Activated effector memory CD4-positive, alpha-beta T cell treated with anti-CD3 and anti-CD28 coated beads, Interleukin-2, amount 50 U/mL, for 16 hours (primary cell): ENCODE measurements at places on chromosomes 16 and 17.
A peak's percentile ranks its signal among the peaks of the same experiment; 100 is the strongest.

- DNase-seq = peak; percentile 31
Observed at GRCh38 chr16:23398987-23399805, 53.8 kb downstream of the COG7 start.

- no peak for DNase-seq
Observed at GRCh38 chr16:77790912-77791311, 2.5 kb downstream of the VAT1L start.

GRCh38 chr16:56897026-56897799, 32.2 kb downstream of the SLC12A3 start:
- no peak for DNase-seq

- no peak for DNase-seq
Observed at GRCh38 chr17:55722742-55723487, at the start of gene TMEM100. TSS of gene TMEM100 (minus strand) at chr17:55722864. CDS start at chr17:55721070, 1,794 bp downstream.

GRCh38 chr17:46143827-46144236, 49.4 kb downstream of the KANSL1 start:
- no peak for DNase-seq

DNA sequence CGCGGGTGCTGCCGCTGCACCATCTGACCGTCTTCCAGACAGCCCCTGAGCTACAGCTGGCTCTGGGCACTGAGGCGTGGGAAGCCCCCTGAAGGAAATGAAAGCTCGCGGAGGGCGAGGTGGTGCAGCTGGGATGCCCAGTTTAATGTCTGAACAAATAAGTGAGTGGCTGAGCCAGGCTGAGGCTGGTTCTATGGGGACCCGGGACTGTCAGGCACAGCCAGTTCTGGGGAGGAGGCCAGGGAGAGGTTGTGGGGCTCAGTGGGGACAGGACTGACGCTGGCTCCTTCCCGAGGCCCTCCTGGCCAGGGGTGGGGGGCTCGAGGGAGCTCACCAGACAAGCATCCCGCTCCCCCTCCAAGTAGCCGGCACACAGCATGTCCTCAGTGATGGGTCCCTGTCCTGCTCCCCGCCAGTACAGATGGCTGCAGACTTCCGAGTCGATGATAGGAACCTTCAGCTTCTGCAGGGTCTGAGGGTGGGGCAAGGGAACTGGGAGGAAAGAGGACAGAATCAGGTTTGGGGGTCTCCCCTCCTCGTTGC, 4.4 kb downstream of the PRSS22 start:
- no peak for DNase-seq

- DNase-seq = peak; percentile 83
Observed at GRCh38 chr17:35243561-35244340, 879 bp downstream of the SLFN5 start.

- DNase-seq = no peak
Observed at GRCh38 chr17:66372182-66372581, 69.8 kb downstream of the PRKCA start.

GRCh38 chr16:83603723-83604570, 203.8 kb upstream of the HSBP1 start:
- DNase-seq = no peak

GRCh38 chr17:37787055-37787757, 42.3 kb upstream of the HNF1B start:
- no peak for DNase-seq

DNA sequence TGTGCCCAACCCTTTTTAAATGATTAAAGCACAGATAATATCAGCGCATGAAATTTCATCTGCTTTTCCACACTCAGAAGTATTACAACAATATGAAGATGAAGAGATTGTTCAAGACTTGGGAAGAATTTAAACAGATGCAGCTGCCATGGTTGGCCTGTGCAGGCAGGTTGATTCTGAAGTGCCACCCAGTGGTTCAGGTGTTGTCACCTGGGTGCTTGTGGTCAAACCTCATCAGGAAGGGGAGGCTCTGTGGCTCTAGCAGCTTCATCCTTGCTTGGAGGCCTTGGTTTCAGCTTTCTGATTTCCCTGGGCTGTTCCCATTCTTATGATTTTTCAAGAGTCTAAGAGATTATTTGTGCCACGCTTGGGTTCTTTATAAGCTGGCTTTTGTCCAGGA, 22.2 kb upstream of the CLEC18C start:
- DNase-seq = no peak

- no peak for DNase-seq
Observed at GRCh38 chr17:7098802-7099459, 15.7 kb downstream of the ASGR2 start.

GRCh38 chr17:36650096-36650775, 48.9 kb downstream of the MRM1 start:
- DNase-seq = no peak

DNA sequence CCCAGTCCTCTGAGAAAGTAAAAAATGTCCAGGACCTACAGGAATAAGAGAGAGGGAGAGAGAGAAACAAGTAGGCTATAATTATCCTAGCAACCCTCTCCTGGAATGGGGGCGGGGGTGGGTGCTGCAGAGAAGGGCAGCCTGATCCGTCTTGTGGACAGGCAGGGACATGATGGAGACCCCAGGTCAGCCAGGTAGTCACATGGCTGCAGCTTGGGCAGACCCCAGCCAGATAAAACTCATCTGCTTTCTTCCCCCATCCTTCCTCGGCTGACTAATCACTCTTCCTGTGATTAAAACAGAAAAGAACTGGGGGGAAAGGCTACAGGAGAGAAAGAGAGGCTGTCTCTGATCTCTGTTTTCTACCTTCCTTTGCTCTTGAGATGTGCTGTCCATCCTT, 32.6 kb downstream of the COPZ2 start:
- DNase-seq = no peak

GRCh38 chr17:30380643-30381339, 2.1 kb downstream of the CPD start:
- DNase-seq = no peak

- DNase-seq = no peak
Observed at GRCh38 chr16:67598527-67598926, 36.2 kb downstream of the CTCF start.

DNA sequence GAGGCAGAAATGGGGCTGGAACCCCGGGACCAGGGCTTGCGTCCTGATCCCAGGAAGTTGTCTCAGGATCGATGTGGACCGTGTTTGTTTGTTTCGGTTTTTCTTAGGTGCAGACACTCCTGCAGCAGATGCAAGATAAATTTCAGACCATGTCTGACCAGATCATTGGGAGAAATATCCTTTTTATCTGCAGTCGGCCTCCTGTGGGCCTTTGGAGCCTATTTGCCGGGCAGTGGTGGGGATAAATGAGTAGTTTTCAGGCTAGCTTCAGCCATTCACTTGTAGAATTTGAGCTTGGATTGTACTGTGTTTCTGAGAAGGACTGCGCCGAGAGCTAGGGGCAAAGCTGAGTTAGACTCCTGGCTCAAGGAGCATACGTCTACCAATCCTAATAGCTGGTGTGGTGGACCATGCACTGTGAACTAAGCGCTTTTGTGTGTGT, 816 bp downstream of the HSBP1 start:
- no peak for DNase-seq

GRCh38 chr17:68290268-68290954, 516 bp downstream of the SLC16A6 start:
- DNase-seq = peak; percentile 86

- DNase-seq = peak; percentile 19
Observed at GRCh38 chr17:45345554-45346215, 28.9 kb upstream of the MAP3K14 start.

- DNase-seq = peak; percentile 81
Observed at GRCh38 chr17:42221886-42222745, 27.8 kb upstream of the GHDC start.

DNA sequence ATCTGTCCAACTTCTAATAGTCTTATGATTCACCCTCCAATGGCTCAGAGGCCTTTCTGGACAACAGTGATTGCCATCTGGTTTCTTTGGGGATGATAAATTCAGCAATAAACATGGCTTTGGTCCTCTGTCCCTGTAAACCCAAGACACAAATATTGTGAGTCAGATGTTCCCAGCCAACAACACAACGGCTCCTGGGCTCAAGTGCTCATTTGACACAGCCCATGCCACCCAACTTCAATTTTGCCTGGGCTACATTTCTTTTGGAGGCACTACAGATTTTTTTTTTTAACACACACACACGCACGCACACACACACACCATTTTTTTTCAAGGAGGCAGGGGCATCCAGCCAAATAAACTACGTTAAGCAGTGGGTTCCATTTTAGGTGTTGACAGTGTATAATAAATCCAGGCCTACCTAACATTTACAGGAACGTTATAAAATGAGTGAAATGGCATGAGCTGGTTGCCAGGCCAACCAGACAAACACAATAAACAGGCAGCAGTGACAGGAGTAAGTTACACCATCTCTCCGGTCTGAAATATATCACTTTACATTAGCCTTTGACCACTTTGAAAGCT, 939.9 kb upstream of the SOX9 start:
- DNase-seq = no peak

- DNase-seq = no peak
Observed at GRCh38 chr17:6073620-6074019, 3.4 kb downstream of the WSCD1 start.

GRCh38 chr16:67000384-67001351, 12.3 kb downstream of the CES4A start:
- DNase-seq = peak; percentile 86

DNA sequence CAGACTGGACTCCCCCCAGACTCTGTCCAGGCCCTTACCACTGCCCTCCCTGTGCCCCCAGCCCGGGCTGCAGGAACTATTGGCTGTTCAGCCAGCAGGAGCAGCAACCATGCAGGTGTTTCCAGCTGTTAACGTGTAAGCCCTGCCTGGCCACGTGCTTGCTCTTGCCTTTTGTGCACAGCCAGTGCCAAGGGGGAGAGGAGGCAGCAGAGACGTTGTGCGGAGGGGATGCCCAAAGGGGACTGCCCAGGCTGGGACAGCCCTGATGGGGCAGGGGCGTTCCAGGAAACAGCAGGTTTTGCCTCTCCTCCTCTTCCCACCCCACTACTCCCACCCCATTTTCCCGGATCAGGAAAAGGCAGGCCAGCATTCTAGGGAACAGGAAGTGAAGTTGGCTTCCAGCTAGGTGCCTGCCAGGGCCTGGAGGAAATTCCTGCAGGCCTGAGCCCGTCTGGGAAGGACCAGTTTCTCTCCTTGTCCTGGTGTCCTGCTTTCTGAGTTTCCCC, 16.7 kb upstream of the LASP1NB start:
- no peak for DNase-seq

GRCh38 chr16:58009856-58010416, 8.7 kb downstream of the USB1 start:
- DNase-seq = no peak

DNA sequence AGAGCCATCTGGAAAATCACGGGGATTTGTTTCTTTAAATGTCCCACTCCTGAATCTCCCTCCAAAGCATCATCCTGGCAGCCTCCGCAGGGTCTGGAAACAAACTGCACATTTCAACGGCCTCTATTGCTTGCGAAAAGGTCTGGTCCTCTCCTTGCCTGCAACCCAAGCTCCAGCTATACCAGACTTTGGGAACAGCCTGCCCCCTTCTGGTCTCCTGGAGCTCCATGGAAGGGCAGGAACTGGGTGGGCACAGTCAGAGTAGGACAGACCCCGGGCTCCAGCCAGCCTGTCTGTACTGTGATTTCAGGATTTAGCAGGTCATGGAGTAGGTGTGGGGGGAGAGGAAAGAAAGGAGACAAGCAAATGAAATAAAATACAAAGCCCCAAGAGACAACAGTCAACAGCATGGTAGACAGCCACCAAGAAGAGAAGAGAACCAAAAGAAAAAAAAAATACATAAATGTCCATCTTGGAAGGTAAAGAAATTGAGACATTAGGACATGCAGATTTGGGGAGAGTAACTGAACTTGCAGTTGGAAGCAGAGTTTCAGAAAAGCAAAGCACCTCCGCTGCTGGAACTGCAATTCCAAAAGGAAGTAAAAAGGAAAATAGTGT, 2.7 kb downstream of the XYLT1 start:
- DNase-seq = peak; percentile 70

GRCh38 chr17:69223809-69224208, 4.8 kb downstream of the ABCA10 start:
- DNase-seq = no peak

GRCh38 chr17:15268461-15268860, 3.3 kb upstream of the PMP22 start:
- no peak for DNase-seq

- peak; percentile 21 for DNase-seq
Observed at GRCh38 chr17:39486242-39486641, 25.0 kb downstream of the CDK12 start.
